NB4 (cell line): ENCODE measurements at places on chromosomes 13 and 19.

DNA sequence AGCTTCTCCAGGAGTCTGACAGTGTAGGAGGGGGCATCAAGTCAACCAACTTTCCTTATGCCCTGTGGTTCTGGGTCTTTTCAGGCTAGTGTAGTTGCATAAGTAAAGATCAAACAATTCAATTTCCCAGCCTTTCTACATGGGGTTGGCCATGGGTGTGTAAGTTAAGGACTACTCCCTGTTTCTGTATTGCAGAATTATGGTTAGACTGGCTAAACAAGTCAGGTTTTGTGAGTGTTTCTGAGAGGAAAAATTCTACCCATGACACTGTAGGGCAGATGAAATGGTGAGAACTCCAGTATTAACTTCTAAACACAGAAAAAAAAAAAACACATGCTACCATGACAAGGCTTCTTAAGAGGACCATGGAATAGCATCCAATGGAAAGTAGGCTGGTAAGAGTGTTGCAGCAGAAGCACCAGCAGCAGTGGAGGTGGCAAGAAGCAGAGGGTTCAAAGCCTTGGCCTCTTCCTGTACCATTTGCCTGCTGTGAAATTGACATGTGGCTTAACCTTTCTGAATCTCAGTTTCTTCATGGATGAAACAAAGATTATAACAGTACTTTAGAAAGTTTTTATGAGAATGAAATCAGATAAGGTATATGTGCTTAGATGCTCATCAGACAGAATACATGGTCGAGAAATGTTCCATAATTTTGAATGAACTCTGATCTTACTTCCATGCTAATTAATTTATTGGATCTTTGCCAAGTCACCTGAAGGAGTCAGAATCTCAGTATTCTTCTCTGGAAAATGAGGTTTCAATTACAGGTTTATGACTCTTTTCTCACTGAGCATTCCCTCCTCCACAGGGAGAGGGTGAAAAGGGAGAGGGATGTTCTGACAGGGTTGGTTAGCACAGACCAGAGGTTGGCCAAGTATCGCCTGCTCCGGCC is 11.4 kb upstream of the SCEL start:
- no peak for DNase-seq

DNA sequence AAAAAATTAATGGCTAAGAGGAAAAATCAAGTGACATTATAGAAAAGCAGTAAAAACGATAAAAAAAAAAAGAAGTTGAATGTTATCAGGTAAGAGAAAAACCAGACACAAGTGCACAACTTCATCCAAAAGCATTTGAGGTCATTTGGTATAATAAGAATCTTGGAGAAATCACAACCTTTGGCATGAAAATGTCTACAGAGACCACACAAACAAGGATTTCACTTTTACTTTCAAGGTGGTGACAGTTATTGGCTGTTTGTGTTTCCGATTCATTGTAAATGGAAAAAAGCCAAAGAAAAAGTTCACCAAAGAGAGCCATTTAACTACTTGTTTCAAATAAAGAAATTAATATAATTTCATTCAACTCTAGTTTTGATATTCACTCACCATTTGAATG is 1193.5 kb downstream of the PCDH9 start:
- no peak for DNase-seq

GRCh38 chr13:36518707-36519106 is 86.4 kb downstream of the CCNA1 start:
- DNase-seq, result no peak

- peak; percentile 69 for DNase-seq
Observed at GRCh38 chr13:57624565-57625435, 6.7 kb upstream of the PCDH17 start.

DNA sequence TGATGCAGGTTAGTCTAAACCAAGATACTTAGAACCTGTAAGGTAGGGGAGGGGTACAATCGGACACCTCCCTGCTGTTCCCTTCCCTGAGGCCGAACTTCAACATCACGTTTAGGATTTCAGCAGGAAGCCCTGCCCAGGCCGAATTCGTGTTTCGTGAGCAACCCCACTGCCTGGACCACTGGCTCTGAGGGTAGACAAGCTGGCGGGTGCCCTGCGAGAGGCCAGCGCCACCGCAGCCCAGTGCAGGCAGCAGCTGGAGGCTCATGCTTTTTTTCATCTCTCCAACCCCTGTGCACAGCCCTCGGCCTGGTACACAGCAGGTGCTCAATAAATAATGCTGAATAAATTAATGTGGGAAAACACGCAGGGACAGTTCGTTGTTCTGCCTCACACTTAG is 7.7 kb downstream of the HOMER3 start:
- no peak for DNase-seq

DNA sequence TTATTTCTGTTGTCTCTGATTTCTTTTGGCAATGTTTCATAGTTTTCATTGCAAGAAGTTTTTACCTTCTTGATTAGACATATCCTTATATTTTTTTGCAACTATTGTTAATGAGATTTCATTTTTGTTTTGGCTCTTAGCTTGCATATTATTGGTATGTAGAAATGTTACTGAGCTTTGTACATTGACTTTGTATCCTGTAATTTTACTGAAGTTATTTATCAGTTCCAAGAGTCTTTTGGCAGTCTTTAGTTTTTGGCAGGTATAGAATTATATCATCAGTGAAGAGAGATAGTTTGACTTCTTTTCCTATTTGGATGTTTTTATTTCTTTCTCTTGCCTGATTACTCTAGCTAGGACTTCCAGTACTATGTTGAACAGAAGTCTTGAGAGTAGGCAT is 375.7 kb downstream of the TDRD3 start:
- DNase-seq, result no peak

DNA sequence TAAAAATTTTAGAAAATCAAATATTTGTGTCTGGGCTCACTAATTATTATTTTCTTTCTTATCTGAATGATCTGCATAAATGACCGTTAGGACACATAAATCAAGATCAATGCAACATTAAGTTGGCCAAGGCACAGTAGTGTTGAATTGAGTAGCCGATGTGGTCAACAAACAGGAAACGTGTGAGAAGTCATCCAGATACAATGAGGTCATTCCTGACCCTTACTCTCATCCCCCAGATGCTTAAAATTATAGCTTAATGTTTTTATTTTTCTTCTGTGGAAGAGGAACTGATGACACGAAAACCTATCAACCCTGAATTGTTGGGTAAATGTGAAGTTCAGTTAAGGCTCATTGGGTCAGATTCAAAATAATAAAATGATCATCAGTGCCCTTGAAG is 222.9 kb downstream of the RFC3 start:
- DNase-seq, result no peak

- no peak for DNase-seq
Observed at GRCh38 chr19:364496-365287, 20.1 kb upstream of the MIER2 start.

DNA sequence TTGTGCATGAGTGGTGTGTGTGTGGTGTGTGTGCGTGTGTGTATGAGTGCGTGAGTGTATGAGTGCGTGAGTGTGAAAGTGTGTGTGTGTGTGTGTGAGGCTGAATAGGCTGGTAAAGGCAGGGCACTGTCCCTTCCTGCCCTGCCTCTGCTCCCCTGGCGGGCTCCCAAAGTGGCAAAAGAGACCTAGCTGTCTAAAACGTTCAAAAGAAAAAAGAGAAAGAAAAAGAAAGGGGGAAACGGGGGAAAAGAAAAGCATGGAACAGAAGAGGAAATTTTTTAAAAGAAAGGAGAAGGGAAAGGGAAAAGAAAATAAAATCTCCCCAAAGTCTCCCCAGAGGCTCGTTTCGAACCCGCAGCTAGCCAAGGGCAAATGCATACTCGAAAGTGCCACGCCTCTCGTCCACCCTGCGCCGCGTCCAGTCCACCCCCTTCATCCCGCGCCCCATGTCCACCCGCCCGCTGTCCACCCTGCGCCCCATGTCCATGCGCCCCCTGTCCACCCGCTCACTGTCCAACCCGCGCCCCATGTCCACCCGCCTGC is 37.0 kb upstream of the FLT1 start:
- no peak for DNase-seq

GRCh38 chr13:43799191-43799590 is 12.4 kb upstream of the ENOX1 start:
- DNase-seq, result no peak

DNA sequence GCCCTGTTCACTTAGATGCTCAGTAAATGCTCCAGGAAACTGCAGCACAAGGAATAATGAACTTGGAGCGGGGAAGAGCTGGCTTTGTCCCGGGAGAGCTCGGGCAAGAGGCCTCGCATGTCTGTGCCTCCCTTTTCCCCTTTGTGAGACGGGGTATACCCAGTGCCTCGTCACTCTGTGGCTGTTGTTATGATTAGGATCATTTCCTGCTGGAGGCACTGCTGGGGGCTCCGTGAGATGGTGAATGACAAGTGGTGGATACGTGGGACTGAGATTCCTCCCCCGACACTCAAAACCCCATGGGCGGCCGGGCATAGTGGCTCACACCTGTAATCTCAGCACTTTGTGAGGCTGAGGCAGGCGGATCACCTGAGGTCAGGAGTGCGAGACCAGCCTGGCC is 1.1 kb upstream of the PLVAP start:
- DNase-seq, result no peak

GRCh38 chr13:56412856-56413255 is 727.9 kb upstream of the PRR20A start:
- no peak for DNase-seq

DNA sequence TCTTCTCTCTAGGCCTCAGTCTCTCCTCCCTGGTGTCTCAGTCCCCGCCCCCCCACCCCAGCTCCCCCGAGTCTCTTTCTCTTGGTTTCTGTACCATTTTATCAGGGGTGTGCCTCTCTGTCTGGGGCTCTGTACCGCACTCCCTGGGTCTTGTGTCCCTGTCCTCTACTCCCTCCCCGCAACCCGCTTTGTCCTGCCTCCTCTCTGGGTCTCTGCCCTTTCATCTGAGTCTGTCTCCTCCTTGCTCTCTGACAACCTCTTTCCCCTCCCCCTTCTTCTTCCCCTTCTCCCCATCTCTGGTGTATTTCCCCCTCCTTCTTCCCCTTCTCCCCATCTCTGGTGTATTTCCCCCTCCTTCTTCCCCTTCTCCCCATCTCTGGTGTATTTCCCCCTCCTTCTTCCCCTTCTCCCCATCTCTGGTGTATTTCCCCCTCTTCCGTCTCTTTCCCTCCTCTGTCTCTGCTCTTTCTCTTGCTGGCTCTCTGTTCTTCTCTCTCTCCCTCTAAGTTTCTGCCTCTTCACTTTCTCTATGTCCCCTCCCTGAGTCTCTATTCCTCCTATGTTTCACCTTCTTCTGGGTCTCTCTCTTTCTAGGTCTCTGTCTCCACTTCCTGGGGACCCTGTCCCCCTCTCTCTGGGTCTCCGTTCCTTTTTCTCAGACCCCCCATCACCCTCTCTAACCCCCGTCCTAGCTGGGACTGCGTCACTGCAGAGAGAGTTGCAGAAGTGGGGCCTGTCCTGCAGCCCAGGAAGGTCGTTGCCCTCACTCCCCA is 2.2 kb upstream of the KCNC3 start:
- no peak for DNase-seq

- no peak for DNase-seq
Observed at GRCh38 chr13:111597191-111597611, 276.8 kb downstream of the TEX29 start.

DNA sequence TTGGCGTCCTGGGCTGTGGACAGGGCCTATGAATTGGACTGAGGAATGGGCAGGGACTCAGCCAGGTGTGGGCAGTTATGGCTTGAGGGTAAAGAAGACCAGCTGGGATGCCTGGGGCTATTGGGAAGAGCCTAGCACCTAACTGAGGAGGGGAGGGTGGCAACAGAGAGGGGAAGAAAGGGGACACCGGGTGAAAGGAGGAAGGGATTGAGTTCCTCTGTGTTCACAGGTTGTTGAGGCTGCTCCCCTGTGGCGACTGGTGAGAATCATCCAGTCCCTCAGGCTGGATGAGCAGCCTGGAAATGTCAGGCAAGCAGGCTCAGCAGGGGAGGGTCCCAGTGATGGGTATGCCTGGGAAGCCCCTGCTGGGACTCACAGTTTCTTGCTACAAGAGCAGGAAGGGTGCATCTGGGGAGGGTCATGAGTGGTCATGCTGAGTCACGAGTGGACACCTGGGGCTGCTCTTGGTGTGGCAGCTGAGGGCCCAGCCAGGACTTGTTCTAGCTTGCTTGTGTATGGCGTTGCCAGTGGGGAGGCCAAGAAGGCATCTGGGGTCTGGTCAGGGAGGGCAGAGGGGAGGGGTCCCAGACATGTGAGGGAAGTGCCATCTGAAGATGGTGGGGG is 1.4 kb downstream of the ZNF324 start:
- DNase-seq, result peak; percentile 40

DNA sequence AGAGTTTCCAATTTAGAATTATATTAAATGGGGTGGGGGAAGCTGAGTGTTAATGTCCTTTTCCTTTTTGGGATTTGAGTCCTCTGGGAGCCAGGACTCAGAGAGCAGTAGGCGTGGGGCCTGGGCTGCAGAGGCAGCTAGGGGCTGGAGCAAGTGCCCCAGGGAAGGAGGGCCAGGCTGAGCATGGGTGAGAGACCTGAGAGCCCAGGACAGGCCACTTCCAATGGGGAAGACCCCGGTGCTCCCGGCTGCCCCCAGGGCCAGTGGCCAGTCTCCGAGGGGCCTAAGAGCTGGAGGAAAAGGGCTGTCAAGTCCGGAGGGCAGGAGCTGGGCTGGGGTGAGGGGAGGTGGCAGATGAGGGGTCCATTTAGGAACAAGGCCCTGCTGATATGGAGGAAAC is 371.5 kb downstream of the ZNF536 start:
- DNase-seq, result no peak

- DNase-seq, result peak; percentile 76
Observed at GRCh38 chr13:46405457-46405856, 18.4 kb upstream of the RUBCNL start.

GRCh38 chr19:3606690-3607289 is at the start of gene TBXA2R:
TBXA2R (minus strand) TSS chr19:3606875; CDS start chr19:3600634, 6,241 bp downstream.
- DNase-seq, result no peak

DNA sequence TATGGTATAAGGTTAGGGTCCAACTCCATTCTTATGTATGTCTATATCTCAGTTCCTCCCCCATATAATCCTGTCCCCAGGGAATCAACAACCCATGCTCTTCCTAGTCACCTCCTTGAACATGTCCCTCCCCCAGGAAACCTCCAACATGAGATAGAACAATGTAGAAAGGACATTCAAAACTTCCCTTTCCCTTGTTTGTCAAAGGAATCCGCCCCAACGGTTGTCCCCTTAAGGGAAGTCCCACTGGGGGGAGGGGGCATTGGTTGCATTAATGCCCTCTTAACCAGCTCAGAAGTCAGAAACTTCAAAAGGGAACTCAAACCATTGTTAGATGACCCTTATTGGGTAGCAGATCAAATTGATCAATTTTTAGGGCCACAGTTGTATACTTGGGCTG is 6.8 kb upstream of the ZNF561 start:
- DNase-seq, result peak; percentile 81

GRCh38 chr13:37175996-37176395 is 70.5 kb upstream of the CSNK1A1L start:
- no peak for DNase-seq
